ENCODE measurements at places on chromosomes 3 and 15. TPM values are rescaled to one million over a fixed set of nuclear protein-coding genes. Genes with fewer than 3 reads are reported as not detected.

GRCh38 chr15:68630211-68630555 lies 51.4 kb downstream of the CORO2B start:
- no peak overlapping the region for H3K4me3 ChIP-seq
- DNase-seq, result no peak
- H3K27me3 ChIP-seq, result peaks cover 15% of the 10 kb centered on the region

DNA sequence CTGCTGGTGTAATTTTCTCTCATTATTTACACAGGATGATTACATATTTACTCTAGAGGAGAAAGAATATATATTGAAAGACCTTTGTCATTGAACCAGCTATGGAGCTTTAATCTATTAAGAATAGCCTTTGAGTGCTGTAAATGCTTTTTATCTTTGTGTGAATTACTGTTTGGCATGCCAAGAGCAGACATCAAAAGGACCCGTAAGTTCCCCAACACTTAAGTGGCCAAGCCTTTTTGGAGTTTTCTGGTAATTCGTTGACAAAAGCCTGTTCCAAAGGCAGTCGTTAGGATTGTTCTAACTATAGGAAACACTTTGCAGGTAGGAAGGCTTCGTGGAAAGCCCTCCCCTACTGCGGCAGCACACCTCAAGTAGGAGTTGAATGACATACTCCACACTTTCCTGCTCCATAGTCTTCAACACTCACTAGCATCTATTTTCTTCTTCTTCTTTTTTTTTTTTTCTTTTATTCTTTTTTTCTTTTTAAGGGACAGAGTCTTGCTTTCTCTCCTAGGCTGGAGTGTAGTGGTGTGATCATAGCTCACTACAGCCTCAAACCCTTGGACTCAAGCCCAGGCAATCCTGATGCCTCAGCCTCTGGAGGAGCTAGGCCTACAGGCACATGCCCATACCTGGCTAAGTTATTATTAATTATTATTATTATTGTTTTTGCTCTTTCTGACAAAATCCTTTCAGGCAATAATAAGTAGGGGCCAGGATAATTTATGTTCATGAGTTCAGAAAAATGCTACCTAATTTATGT lies 98.6 kb downstream of the SUCNR1 start:
- no peaks in the 10 kb centered on the region for H3K4me1 ChIP-seq
- no peak overlapping the region for H3K4me3 ChIP-seq
- H3K27ac ChIP-seq, result no peak overlapping the region
- no peaks in the 10 kb centered on the region for H3K27me3 ChIP-seq
- no peak for DNase-seq

- peaks cover 24% of the 10 kb centered on the region for H3K4me1 ChIP-seq
- no peak overlapping the region for H3K27ac ChIP-seq
- H3K27me3 ChIP-seq, result peaks cover 7% of the 10 kb centered on the region
Measured at GRCh38 chr3:186642014-186642413, 1.8 kb downstream of the FETUB start.

DNA sequence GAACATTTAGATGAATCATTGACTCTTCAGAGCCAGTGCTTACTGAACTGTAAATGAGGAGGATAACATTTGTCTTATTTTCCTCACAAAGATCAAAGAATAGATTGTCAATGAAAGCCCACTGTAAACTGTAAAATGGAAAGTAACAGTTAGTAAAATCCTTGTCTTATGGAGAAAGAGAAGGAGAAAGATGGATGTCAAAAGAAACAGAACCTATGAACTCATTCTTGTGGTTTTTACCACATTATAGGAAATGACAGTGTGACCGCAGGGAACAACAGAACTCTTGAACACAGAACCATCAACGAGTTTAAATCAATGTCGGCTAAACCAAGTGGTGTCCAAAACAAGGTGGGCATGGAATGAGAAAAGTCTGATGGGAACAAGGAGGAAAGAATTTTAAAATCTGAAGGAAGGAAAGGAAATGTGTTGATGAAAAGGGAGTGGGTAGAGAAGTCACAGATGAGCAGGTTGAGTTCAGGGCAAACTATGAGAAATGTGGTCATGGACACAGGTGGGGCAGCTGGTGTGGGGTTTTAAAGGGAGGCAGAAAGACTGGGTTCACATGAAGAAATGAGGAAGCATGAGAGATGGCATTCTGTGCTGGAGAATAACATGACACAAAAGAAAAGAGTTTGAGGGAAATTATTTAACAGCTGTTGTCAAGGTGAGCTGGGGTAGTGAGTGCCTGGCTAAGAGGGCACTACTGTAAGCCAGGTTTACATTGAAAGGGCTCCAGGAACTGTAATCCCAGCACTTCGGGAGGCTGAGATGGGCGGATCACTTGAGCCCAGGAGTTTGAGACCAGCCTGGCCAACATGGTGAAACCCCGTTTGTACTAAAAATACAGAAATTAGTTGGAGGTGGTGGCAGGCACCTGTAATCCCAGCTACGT lies 42.4 kb upstream of the ETV5 start:
- peaks cover 2% of the 10 kb centered on the region for H3K36me3 ChIP-seq
- H3K27ac ChIP-seq, result peak overlapping the region; percentile 7
- no peak overlapping the region for H3K4me3 ChIP-seq
- peaks cover 50% of the 10 kb centered on the region for H3K27me3 ChIP-seq

- H3K4me3 ChIP-seq, result no peak overlapping the region
- H3K27me3 ChIP-seq, result no peaks in the 10 kb centered on the region
- H3K4me1 ChIP-seq, result no peaks in the 10 kb centered on the region
- H3K27ac ChIP-seq, result no peak overlapping the region
Measured at GRCh38 chr15:28274635-28275034, 47.3 kb downstream of the HERC2 start.

GRCh38 chr3:34444137-34444536 lies 645.7 kb downstream of the PDCD6IP start:
- no peaks in the 10 kb centered on the region for H3K4me1 ChIP-seq
- H3K4me3 ChIP-seq, result no peak overlapping the region
- no peaks in the 10 kb centered on the region for H3K36me3 ChIP-seq
- no peak for DNase-seq
- H3K27me3 ChIP-seq, result no peaks in the 10 kb centered on the region

GRCh38 chr15:41999290-42000285 lies 21.3 kb downstream of the PLA2G4E start:
- no peaks in the 10 kb centered on the region for H3K36me3 ChIP-seq
- peaks cover 5% of the 10 kb centered on the region for H3K27me3 ChIP-seq
- no peak for DNase-seq

- no peak overlapping the region for H3K4me3 ChIP-seq
- H3K27ac ChIP-seq, result no peak overlapping the region
- H3K4me1 ChIP-seq, result no peaks in the 10 kb centered on the region
- no peaks in the 10 kb centered on the region for H3K36me3 ChIP-seq
Measured at GRCh38 chr3:154981664-154982063, 98.5 kb upstream of the MME start.

DNA sequence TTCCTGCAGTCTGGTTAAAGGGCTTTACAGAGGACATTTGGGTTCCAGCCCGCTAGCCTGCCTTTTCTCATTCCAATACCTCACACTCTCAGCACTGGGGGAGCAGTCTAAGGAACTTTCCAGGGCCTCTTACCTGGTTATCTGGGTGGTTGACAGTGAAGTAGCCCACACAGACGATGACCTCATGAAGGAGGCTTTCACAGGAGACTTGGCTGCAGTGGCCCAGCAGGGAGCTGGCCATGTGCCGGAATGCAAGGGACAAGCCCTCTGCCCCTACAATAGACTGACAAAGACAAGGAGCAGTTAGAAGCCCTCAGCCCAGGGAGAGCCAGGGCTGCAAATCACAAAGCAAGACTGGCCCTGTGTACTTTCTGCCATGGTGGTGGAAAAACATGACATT lies 39.5 kb downstream of the ISL2 start:
- H3K4me1 ChIP-seq, result no peaks in the 10 kb centered on the region
- H3K36me3 ChIP-seq, result peaks cover 12% of the 10 kb centered on the region
- H3K27ac ChIP-seq, result no peak overlapping the region
- H3K4me3 ChIP-seq, result no peak overlapping the region
- DNase-seq, result no peak

DNA sequence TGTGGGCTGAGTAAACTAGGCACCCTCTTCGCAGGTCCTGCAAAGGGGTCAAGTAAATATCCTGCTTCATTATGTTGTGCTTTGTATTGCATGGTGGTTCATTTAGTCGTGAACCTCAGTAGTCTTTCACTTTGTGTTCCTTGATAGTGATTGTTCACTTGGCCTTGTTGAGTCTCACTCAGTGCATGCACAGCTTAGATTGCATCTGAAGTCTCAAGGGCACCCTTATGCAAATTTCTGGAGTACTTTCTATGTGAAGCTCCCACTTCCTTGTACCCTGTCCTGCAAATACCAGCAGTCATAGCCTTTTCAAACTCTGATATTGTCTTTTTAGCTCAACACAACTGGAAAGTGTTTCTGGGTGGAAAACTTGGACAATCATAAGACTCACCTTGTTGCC lies 519.2 kb downstream of the NAALADL2 start:
- no peaks in the 10 kb centered on the region for H3K4me1 ChIP-seq
- no peak overlapping the region for H3K4me3 ChIP-seq
- H3K27ac ChIP-seq, result no peak overlapping the region
- no peaks in the 10 kb centered on the region for H3K36me3 ChIP-seq

GRCh38 chr3:194474675-194475074 lies 12.1 kb downstream of the ATP13A3 start:
- no peak overlapping the region for H3K4me3 ChIP-seq
- H3K36me3 ChIP-seq, result peaks cover 5% of the 10 kb centered on the region
- no peaks in the 10 kb centered on the region for H3K27me3 ChIP-seq
- H3K4me1 ChIP-seq, result peaks cover 8% of the 10 kb centered on the region

- H3K36me3 ChIP-seq, result peaks cover 34% of the 10 kb centered on the region
- peaks cover 5% of the 10 kb centered on the region for H3K27me3 ChIP-seq
- peak overlapping the region; percentile 100 for H3K27ac ChIP-seq
- H3K4me3 ChIP-seq, result peak overlapping the region; percentile 97
Measured at GRCh38 chr15:63190769-63191649, 1.6 kb downstream of the RAB8B start.

GRCh38 chr3:182671942-182672341 lies 121.4 kb upstream of the ATP11B start:
- no peaks in the 10 kb centered on the region for H3K36me3 ChIP-seq
- no peaks in the 10 kb centered on the region for H3K4me1 ChIP-seq
- DNase-seq, result no peak
- H3K27me3 ChIP-seq, result peaks cover 20% of the 10 kb centered on the region
- no peak overlapping the region for H3K4me3 ChIP-seq

DNA sequence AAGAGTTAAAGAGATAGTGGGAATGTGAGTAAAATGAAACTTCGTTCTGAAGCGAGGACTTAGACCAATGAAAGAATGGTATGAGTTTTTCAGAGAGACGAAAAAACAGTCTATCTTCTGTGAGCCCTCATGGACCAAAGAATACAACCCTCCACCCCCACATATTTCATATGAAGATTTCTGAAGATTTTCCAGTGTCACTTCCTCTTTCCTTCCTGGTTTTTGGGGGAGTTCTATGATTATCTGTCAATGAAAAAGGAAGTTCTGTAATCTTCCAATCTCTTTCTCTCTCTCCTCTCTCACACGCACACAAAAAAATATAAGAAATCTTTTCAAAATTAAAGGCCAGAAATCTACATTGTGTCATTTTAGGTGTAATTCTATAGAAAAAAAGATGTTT lies 27.7 kb downstream of the CMSS1 start:
- no peak overlapping the region for H3K27ac ChIP-seq
- H3K27me3 ChIP-seq, result no peaks in the 10 kb centered on the region
- H3K4me1 ChIP-seq, result peaks cover 12% of the 10 kb centered on the region
- no peak for DNase-seq
- H3K36me3 ChIP-seq, result no peaks in the 10 kb centered on the region
- H3K4me3 ChIP-seq, result no peak overlapping the region

DNA sequence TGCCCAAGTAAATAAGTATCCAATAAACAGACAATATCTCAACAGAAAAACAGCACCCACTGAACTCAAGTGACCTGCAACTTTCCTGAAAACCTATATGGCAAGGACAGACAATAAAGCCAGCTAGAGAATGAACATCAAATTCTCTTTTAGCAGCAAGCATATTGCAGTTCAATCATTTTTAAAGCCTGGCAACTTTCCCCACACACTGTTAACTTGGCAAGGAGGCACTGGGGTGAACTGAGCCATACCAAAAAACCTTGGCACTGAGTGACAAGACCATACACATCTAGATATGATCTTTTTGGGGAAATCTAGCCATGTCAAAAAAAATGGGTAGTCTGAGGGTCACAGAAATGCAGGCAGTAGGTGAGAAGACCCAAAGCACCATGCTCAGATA lies 174.6 kb downstream of the STT3B start:
- no peak overlapping the region for H3K4me3 ChIP-seq
- peaks cover 5% of the 10 kb centered on the region for H3K27me3 ChIP-seq
- H3K27ac ChIP-seq, result no peak overlapping the region

DNA sequence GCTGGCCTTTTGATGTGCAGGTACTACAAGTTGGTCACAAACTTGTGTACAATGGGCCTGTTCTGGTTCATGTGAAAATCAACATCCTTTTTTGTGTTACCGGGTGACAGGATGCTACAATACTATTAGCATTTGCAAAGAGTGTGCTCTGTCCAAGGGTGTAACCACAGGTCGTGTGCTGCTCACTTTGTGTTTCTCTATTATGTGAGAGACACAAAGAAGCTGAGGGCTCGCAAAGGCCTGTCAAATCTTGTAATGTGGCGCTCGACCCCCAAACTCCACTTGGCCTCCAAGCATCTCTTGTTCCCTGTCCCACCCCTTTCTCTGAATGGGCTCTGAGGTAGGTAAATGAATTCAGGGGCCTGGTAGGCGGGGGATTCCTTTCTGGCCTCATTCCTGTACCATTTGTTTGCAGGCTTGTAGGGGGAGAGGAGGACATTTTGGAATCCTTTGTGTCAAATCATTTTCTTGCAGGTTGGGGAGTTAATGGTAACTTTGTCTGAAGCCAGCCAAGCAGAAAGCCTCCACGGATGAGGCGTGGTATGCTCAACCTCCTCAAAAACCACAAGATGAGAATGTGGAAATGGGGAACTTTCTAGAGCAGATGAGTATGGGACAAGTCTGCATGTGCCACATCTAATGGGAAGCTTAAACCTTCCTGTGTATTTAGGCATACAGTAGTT lies 109.1 kb downstream of the OPA1 start:
- peaks cover 6% of the 10 kb centered on the region for H3K36me3 ChIP-seq
- no peak overlapping the region for H3K4me3 ChIP-seq
- H3K27ac ChIP-seq, result no peak overlapping the region
- no peak for DNase-seq

DNA sequence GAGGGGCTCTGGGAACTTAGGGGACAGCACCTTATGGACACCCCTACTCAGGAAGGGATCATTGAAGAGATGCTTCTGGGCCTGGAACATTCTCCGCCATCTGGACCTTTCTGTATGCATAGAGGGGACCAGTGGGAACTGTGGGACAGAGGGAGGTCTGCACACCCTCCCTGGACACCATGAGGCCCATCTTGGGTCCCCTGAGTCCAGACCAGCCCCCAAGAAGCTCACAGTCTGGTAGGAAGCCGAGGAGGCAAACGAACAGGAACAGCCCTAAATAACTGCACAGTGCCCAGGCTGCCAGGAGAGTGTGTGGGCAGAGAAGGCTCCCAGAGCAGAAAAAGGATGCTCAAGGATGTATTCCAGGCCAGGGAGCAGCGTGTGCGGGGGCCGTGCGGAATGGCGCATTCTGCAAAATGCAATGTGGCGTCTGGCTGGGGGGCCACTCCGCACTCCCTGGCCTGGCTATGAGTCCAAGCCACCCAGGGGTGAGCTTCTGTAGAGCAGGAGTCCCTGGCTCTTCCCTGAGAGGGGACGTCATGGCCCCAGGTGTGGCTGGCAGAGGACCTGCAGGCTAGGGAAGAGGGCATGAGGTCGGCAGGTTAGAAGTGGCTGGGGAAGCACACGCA lies 24.5 kb upstream of the KLF13 start:
- peak; percentile 15 for DNase-seq
- H3K27ac ChIP-seq, result no peak overlapping the region
- H3K4me3 ChIP-seq, result no peak overlapping the region
- H3K4me1 ChIP-seq, result peaks cover 16% of the 10 kb centered on the region
- peaks cover 1% of the 10 kb centered on the region for H3K27me3 ChIP-seq

The ZBTB20 gene
- 6.3 TPM for total RNA-seq

The DLEC1 gene
- total RNA-seq, result 4.2 TPM

The ANKDD1A gene
- total RNA-seq, result 14.2 TPM

The BBX gene
- total RNA-seq, result 42.4 TPM

The CSTA gene
- not detected for total RNA-seq

The BFSP2 gene
- total RNA-seq, result 1.0 TPM

All from activated CD4-positive, alpha-beta memory T cell treated with anti-CD3 and anti-CD28 coated beads, Interleukin-2, amount 10 ng/mL, durations not matched to agents 7 days and 5 days (primary cell).